ENCODE measurements at places on chromosomes 1 and 21.

DNA sequence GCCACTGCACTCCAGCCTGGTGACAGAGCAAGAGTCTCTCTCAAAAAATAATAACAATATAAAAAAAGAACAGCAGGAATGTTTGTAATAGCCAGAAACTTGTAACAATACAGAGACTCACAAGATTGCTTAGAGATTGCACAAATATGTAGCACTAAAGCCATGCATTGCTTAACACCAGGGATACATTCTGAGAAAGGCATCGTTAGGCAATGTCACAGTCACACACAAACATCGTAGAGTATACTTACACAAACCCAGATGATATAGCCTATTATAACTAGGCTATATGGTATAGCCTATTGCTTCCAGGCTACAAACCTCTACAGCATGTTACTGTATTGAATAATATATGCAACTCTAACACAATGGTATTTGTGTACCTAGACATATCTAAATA lies 45.3 kb downstream of the GPATCH2 start:
- DNase-seq: no peak

DNA sequence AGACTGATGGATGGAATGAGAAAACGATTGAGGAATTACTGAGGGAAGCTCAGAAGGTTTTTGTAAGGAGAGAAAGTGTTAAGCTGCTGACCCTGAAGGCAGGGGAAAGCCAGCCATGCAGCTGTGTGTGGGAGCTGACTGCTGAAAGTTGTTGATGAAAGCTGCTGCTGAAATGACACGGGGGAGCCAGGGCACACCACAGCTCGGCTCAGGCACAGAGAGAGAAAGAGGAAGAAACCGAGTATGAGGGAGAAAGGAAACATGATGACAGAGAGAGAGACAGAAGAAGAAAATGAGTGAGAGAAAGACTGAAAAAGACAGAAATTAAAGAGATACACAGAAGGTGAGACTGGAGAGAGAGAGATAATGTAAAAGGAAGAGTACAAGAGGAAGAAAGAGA lies 115.5 kb downstream of the LRRC53 start:
- no peak for DNase-seq

DNA sequence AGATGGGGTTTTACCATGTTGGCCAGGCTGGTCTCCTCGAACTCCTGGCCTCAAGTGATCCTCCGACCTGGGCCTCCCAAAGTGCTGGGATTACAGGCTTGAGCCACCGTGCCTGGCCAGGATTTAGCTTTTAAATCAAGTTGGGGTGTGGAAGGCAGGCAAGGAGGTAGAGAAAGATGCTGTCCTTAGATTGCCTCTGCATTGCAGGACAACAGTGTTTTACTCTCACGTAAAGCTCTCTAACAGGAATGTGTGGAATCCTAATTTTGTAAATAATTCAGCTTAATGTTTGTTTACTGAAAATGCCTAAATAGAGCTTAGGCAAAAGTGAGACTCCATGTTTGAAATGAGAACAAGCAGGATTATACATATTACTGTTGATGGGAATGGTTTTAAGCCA lies 29.5 kb upstream of the TGFB2 start:
- no peak for DNase-seq

GRCh38 chr1:100440075-100440809 lies 87.9 kb downstream of the CDC14A start:
- DNase-seq: no peak

DNA sequence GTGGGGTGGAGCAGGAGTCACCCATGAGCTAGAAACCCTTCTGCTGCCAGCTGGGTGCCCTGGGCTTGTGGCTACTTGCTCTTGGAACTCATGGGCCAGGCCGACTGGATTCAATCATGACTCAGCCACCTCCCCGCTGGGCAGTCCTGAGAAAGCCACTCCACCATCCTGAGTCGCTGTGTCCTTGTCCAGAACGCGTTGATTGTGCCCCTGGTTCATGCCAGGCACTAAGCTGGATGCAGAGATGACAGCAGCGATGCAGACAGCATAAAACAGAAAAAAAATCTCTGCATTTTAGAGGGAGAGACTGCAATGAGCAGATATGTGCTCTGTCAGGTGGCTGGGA lies 10.6 kb downstream of the PADI1 start:
- no peak for DNase-seq

GRCh38 chr1:234675572-234675971 lies 65.6 kb upstream of the IRF2BP2 start:
- no peak for DNase-seq

DNA sequence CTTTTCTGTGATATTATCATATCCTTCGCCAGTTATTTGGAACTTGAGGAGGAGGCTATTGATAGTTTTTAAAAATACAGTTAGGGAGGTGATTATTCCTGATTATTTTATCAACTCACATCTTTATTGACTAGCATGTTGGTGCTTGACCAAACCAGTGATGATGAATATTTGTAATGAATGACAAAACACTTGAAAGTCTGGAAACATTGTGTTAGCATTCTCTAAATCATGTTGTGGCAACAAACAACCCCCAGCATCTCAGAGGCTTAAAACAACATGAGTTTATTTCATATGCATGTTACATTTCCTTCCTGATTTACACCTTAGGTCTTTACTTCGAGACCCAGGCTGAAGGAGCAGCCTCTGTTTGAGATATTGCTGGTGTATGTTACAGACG lies 10.7 kb upstream of the JUN start:
- DNase-seq: no peak

DNA sequence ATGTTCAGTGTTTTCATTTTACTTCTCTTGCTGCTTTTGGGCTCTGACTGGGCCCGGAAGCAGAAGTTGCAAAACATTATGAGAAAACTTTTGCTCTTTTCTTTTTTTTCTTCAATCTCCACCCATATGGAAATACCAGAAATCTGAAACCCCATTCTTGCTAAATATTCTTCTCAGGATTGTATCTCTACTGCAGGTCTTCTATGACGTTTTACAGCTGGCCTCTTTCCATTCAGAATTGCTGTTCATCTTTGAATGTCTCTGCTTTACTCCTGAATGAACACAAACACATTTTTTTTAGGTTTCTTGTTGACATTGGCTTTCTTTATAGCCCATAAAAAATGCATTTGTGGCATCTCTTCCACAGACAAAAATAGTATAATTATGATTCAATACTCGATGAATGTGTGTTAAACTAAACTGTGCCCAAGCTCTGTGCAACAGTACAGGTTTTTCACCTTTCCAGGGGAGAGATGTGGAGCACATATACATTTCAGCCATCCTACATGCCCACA lies 18.8 kb downstream of the PTPRC start:
- no peak for DNase-seq

DNA sequence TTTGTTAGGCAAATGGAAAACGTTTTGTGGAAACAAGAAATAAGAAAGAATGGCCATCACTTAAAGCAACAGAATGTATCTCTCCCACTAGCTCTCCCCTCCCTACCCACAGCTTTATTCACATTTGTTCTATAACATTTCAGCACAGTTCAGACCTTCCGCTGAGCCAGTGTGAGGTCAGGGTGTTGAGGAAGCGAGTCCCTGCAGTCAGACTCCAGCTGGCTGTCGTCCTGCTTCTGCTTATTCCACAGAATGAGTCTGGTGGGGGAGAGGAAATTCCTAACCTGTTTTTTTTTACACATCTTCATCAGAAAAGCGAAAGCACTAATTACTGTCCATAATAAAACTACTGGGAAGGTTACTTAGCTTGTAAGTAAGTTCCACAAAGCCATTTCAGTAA lies 39.0 kb downstream of the MRPL39 start:
- no peak for DNase-seq

GRCh38 chr1:209202830-209203532 lies 380.5 kb upstream of the CAMK1G start:
- no peak for DNase-seq

DNA sequence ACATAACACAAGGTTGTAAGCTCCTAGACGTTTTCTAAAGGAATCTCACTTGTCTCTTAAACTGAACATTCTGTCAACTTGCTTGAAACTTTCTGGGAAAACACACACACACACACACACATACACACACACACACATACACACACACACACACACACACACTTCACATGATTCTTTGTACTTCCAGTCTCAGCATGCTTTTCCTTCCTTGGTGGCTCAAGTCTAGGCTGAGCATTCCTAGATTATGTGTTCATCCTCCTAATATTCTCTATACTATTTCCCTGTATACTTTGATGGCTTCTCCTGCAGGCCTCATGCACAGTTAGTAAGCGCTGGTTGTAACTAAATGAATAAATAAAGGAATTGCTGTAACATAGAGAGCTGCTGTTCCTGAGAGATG lies 372.1 kb downstream of the PTPRC start:
- no peak for DNase-seq

DNA sequence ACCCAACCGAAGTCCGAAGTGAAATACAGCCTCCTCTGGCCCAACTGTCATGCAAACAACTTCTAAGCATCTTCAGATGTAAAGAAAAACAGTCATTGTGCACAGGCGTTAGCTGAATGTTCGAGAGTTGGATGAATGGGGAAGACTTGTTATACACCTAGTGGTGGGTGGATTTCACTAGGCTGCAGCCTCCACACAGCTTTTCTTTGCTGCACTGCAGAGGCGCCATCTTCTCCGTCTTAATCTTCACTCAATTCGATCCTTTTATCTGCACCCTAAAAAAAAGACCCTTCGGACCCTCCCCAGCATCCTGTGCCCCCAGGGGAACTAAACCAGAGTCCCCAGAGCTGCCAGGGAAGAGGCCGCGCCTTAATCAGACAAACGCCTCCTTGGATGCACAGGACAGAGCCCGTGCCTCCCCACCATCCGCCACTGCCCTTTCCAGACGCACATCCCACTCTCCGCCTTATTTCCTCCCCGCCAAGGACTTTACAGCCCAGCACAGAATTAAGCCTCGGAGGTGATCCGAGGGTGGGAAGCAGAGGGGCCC lies 1.4 kb downstream of the APP start:
- peak; percentile 14 for DNase-seq

GRCh38 chr1:162823231-162823630 lies 32.7 kb downstream of the HSD17B7 start:
- DNase-seq: no peak

- DNase-seq: peak; percentile 28
These were observed 113.8 kb downstream of the UBR4 start for GRCh38 chr1:19096036-19096833.

DNA sequence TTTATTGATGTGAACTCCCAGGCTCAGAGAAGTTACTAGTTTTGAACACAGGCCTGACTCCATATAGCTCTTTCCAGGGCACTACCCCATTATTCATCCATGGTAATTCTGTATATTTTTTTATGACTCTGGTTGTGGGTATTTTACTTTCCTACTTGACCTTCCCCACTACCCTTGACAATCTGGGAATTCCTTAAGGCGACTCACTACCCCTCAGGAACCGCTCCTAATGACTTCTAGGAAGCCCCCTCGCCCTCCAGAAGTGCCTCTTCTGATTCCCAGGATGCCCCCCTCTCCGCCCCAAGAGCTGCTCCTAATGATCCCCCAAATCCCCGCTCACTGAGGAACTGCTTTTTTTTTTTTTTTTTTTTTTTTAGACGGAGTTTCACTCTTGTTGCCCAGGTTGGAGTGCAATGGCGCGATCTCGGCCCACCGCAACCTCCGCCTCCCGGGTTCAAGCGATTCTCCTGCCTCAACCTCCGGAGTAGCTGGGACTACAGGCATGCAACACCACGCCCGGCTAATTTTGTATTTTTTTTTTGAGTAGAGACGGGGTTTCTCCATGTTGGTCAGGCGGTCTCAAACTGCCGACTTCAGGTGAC lies 972 bp upstream of the KDM4A start:
- no peak for DNase-seq

Measured in progenitor cell of endocrine pancreas (in vitro differentiated cells).